Heart left ventricle (tissue), 16 donors: ENCODE measurements at places on chromosomes 3 and 15.

DNA sequence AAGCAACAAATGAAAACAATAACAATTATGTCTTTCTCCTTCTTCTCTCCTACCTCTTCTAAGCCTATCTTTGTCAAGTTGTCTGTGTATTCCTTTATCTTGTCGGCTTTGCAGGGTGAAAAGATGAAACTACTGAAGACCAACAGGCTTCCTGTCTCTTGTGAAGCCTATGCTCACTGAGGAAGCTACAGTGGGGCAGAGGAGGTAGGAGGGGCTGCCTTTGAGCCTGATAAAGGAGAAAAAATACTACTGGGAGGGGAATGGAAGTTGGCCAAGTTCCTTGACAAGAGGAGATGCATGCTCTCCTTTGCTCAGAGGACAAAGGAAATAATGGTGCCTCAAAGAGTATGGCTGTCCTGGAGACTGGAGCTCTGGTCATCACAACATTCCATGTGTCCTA is 92.0 kb downstream of the IGSF11 start:
- DNase-seq, result no peak

DNA sequence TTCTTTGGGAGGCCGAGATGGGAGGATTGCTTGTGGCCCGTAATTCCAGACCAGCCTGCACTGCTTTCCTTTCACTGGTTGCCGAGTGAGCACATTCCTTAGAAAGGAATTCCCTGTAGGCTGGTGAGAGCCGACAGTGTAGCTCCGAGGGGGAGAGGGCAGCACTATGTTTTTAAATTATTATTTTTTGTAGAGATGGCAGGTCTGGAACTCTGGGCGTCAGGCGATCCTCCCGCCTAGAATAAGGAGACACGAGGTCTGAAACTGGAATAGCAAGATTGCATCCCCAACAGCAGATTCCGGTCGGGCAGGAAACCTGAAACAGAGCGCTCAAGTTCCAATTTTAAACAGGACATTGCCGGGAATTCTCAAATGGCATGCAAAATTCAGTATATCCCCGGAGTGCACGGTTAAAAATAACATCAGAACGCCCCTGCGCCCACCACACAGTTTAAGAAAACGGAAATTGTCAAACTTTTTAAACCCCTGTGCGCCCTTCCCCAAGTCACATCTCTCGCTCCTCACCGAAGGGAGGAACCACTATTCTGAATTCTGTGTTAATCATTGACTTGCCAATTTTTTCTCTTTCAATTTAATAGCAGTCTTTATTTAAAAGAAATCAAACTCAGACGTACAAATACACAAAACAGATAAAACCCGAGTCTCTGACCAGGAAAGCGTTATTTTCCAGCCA is 643 bp upstream of the RNU5B-1 start:
- DNase-seq, result peak; percentile 60

DNA sequence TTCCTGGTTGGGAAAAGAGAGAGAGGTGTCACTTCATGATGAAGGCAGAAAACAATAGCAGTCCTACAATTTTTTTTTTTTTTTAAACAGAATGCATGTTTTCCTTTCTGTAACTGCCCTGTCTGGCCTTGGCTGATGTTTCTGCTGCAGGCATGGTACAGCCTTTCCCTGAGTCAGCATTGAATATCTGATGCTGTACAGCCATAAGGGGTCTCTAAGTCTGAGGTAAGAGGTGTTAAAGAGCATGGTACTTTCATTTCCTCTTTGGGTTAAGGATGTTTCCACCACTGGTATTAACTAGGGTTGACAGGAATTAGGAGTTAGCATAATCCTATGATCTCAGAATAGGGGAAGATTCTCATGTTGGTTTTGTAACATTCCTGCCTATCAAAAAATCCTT is 147.4 kb downstream of the CHST2 start:
- no peak for DNase-seq

GRCh38 chr3:137205394-137206045 is 247.7 kb downstream of the IL20RB start:
- DNase-seq, result no peak

DNA sequence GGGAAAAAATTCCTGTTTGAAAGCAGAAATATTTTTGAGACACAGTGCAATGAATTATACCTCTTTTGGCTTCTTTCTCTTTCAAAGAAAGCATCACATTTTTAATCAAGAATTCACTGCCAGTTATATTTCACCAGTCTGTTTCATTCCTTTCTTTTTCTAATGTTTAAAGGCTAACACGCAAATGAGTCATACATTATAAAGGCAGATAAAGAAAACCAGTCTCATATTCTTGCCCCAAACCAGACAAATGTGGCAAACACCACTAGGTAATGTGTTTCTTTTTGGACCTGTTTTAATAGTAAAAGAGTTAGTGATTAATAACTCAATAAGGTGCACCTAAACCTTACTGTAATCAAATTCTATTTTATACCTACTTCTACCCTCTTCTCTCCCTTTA is 83.8 kb downstream of the PLOD2 start:
- no peak for DNase-seq

GRCh38 chr3:71066849-71067261 is 516.7 kb downstream of the FOXP1 start:
- DNase-seq, result peak; percentile 26

- DNase-seq, result no peak
Measured at GRCh38 chr15:58095415-58095814, 29.9 kb upstream of the ALDH1A2 start.
